NAMALWA (cell line): ENCODE measurements at places on chromosomes 3 and 15.

DNA sequence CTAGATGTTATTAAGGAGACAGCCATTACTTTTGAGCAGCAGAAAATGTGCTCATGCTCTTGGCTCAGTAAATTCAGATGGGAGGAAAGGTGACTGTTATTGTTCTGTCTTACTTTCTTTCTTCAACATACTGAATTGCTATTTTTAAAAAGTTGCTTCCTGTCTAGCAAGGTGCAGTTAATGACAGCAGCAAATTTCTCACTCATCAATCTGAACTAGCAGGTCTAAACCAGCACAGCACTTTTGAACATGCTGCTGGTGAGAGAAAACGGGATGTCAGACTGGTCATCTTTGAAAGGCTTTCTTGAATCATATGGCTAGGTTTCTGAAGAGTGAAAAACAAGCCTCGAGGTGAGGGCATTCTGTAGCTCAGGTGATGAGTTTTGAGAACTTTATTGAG, 384.7 kb downstream of the MFSD1 start:
- DNase-seq = no peak

DNA sequence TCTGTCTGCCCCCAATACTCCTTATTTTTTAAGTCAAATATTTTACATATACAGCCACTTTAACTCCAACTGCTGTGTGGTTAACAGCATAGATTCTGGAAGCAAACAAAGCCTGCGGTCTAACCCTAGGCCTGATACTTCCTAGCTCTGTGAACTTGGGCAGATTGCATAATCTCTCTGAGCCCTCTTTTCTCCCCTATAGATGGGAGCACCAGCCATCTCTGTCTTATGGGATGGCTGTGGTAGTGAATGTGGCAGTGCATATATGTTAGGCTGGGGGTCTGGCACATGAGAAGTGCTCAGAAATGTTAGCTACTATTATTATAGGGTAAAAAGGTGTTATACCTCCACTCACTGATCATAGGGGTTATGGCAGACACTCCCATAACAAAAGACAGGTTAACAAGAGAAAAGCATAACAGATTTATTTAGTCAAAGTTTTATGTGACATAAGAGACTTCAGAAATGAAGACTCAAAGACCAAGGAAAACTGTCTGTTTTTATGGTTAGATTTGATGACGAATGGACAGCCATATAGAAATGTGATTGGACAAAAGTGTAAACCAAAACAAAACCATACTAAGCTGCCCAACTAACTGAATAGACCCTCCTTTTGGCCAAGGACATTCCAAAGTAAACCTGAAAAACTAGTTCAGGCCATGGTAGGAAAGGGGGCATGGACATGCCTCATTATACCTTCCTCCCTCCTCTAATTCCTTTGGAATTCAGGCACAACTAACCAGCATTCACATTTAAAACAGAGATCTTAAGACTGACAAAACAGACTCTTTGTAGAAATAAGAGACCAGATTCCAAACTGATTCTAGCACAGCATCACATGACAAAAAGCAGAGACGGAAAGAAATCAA, 53.9 kb upstream of the DAZL start:
- DNase-seq = no peak

- DNase-seq = peak; percentile 5
Measured at GRCh38 chr3:193831495-193832455, 238.8 kb downstream of the OPA1 start.

DNA sequence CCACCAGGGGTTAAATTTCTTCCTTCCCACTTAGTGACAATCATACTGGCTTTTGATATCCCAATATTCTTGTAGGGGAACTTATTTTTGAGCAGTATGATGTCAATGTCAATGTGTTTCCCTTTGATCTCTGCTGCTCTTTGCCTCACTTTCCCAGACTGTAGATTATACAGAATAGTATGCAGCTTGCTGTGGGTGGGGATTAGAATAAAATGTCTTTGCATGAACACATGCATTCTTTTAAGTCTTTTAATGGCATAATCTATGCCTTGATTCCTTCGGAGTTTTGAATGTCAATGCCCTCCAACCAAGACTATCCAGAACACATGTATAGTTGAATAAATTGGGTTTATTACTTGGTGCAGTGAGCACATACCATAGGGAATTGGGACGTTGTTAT, 125.5 kb downstream of the IL20RB start:
- no peak for DNase-seq

- DNase-seq = no peak
Measured at GRCh38 chr15:42590619-42591237, 15.3 kb downstream of the STARD9 start.
